Activated T-cell treated with anti-CD3 and anti-CD28 coated beads for 24 hours (primary cell): ENCODE measurements at places on chromosomes 2 and 18.

DNA sequence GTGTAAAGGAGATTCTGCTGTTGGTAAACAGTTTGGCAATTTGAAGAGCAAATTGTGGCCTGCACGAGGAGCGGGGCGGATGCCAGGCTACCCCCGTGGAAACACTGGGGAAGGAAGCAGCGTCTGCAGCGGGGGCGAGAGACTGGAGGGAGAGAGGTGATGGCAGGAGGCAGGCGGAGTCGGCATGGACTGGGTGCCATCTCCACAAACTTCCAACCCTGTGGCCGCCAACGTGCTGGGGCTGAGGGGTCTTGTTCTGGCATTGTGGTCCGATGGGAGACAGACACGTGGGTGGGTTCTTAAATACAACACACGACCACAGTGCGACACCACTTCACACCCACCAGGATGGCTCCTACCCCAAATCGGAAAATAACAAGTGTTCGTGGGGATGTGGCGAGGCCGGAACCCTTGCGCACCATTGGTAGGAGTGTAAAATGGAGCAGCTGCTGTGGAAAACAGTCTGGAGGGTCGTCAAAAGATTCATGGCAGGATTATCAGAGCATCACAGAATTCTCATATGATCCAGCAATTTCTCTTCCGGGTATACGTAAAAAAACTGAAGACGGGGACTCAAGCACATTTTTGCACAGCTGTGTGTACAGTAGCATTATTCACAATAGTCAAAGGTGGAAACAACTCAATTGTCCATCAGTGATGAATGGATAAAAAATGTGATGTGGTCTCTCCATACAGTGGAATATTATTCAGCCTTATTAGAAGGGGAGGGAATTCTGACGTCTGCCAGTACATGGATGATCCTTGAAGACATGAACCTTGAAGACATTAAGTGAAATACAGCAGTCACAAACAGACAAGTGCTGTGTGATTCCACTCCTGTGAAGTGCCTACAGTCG is 82.4 kb upstream of the HPCAL1 start:
- DNase-seq = no peak

DNA sequence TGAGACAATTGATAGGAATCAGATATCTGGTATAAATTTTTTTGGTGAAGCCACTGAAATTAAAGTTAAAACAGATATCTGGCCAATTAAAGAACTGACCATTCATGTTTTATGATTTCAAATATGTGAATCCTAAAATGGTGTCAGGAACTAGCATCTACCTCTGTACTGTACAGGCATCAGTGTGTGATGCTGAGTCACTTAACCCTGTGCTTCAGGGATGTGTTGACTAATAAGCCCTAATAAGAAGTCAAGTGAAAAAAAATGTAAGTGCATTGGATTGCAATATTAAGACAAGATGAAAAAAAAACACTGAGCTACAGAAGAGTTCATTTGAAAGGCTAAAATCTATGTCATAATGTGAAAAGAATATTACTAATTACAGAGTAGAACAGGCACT is 9.1 kb upstream of the UNC80 start:
- DNase-seq = no peak

DNA sequence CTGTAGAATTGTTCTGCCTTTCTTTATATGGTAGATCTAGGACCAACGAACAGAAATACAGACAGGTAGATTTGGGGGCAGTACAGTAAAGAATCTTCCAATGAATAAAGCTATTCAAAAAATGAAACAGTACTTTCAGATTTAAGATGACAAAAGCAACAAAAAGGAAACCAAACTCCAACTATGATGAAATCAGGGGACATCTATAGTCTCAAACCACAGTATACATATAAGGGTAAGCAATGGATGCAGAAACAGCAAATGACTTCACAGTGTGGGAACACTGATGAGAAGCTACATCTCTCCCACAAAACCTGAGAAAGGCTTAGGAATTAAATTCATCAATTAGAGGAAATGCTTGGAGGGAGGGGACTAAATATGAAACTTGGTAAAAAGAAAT is 202.5 kb downstream of the CTNNA2 start:
- no peak for DNase-seq

DNA sequence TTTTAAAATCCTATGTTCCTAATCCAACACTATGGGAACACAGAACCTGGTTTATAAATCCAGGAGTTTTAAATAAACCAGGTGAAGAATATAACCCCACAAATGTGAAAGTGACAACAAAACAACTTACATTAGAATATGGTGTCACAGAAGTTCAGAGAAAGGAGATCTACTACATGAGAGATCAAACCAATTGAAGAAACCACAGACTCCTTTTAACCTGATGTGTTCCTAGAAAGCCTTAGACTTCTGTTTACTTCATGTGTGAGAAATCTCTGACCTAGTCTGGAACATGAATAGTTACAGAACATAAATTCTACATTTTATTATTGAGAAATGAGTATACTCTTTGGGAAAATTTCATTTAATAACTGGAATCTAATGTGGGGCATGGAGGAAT is 165.3 kb downstream of the FTCDNL1 start:
- no peak for DNase-seq

GRCh38 chr2:198374375-198375082 is 570.1 kb downstream of the PLCL1 start:
- DNase-seq = peak; percentile 18

DNA sequence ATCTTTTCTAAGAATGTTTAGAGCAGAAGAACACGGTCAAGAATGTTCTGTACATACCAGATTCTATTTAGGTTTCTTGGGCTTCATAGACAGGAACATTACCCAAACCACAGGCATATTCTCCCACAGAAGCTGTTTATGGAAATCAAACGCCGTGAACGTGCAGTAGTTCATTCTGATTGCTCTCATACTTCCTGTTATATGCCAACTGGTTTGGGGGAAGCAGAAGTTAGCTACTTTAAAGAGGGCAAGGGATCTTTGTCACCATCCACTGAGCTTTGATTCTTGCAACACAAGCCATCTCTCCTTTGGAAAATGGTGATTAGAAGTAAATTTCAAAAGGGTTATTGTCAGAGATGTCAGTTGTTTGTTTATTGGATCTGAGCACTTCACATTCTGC is 182.2 kb upstream of the NRP2 start:
- no peak for DNase-seq

DNA sequence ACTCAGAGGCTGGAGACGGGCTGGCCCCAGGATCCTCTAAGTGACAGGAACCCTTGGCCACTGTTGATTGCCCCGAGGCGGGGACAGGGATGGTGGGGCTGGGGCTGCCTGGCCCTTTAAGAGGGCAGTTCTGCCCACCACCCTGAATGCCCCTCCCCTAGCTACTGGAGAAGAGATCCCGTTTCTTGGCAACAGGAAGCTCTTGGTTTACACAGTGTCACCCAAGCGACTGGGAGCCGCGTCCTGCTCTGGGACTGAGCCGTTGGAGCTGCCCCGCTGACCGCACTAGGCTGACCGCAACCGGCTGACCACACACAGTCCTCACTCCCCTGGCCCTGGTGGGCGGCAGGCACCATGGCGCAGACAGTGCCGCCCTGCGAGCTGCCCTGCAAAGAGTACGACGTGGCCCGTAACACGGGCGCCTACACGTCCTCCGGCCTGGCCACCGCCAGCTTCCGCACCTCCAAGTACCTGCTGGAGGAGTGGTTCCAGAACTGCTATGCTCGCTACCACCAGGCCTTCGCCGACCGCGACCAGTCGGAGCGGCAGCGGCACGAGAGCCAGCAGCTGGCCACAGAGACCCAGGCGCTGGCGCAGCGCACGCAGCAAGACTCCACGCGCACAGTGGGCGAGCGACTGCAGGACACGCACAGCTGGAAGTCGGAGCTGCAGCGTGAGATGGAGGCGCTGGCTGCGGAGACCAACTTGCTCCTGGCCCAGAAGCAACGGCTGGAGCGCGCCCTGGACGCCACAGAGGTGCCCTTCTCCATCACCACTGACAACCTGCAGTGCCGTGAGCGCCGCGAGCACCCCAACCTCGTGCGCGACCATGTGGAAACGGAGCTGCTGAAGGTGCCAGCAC is at the start of gene TEKT4:
Gene TEKT4 (plus strand): TSS at position 205 of the 862 bp plus-strand sequence. CDS start 150 bp downstream, at position 355.
- DNase-seq = no peak

DNA sequence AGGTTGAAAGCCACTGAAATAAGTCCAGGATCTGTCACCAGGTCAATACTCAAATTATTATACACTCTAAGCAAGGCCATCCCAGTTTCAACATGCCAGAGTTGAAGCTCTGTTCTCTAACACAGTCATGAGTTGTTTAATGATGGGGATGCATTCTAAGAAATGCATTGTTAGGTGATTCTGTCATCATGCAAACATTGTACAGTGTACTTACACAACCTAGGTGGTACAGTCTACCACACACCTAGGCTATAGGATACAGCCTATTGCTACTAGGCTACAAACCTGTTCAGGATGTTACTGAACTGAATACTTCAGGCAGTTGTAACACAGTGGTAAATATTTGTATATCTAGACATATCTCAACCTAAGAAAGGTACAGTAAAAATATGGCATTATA is 162.2 kb downstream of the BAZ2B start:
- no peak for DNase-seq

GRCh38 chr2:147913701-147914480 is 69.1 kb downstream of the ACVR2A start:
- no peak for DNase-seq

- no peak for DNase-seq
Measured at GRCh38 chr2:40197121-40197520, 254.8 kb downstream of the SLC8A1 start.

DNA sequence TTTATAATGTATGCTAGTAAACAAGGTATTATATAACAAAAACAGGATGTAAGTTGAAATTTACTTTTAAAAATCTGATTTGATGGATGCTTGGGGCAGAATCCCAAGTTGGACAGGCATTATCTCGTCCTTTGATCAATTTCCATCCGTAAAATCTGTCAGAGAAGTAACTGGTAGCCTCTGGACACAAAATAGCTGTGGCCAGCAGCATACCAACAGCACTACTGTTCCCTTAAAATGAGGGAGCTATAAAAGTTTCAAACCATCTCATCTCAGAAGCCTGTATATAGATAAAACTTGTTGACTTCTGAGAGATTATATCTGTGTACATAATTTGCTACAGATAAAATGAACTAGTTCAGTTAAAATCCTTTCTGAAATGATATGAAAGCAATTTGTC is 14.7 kb upstream of the METAP1D start:
- no peak for DNase-seq

DNA sequence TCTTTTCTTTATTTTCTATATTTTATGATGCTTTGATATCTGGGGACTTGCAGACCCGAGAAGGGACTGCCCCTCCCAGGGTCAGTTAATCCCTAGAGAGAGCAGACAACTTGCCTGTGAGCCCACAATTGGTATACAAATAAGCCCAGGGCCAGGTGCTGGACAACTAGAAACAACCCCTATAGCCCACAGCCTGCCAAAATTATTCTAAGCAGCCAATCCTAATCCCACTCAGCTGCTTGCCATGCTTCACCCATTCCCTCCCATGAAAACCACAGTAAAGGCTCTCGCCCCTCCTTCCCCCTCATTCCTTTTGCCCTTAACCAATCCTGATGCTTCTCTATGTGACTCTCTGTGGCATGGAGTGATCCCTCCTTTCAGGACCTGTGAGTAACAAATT is 380.7 kb downstream of the RBM43 start:
- no peak for DNase-seq

- no peak for DNase-seq
Measured at GRCh38 chr2:120820953-120821279, 85.2 kb downstream of the GLI2 start.

DNA sequence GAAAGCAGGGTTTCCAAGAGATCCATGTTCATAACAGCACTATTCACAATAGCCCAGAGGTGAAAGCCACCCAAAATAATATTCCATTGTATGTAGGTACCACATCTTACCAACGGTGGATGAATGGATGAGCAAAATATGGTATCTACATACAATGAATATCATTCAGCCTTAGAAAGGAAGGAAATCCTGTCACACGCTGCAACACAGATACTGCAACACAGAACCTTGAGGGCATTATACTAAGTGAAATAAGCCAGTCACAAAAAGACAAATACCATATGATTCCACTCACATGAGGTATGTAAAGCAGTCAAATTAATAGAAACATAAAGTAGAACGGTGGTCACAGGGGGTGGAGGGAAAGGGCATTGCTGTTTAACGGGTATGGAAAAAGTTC is 155.7 kb downstream of the DTNB start:
- DNase-seq = no peak

GRCh38 chr2:130836501-130837174 is at the start of gene ARHGEF4:
TSS of gene ARHGEF4 (plus strand) at chr2:130836914. CDS start at chr2:130836954, 40 bp downstream.
- no peak for DNase-seq

DNA sequence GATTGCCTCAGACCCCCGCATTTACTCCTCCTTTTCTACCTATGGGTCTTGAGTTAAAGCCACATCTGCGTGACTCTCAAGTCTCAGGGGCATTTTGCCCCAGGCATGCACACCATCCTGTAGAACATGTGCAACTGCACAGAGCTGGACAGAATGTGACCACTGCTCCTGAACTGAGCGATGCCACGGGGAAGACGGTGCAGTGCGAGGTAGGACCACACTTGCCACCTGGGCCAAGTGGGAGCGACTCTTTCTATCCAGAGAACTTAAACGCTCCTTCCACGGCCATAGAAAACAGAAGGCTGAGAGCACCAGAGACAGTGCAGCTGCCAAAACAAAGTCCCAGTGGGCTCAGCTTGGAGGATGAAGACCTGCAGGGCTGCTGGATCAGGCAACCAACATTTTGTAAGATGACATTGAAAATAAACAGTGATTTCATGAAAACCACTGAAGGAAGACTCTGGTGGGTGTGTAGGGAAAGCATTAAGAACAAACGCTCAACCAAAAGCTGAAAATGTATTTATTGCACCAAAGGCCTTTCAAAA is 149.0 kb upstream of the HDAC4 start:
- no peak for DNase-seq

- peak; percentile 22 for DNase-seq
Measured at GRCh38 chr2:25228848-25229278, 60.5 kb upstream of the POMC start.

- DNase-seq = no peak
Measured at GRCh38 chr18:73563345-73563744, 584.3 kb downstream of the FBXO15 start.

DNA sequence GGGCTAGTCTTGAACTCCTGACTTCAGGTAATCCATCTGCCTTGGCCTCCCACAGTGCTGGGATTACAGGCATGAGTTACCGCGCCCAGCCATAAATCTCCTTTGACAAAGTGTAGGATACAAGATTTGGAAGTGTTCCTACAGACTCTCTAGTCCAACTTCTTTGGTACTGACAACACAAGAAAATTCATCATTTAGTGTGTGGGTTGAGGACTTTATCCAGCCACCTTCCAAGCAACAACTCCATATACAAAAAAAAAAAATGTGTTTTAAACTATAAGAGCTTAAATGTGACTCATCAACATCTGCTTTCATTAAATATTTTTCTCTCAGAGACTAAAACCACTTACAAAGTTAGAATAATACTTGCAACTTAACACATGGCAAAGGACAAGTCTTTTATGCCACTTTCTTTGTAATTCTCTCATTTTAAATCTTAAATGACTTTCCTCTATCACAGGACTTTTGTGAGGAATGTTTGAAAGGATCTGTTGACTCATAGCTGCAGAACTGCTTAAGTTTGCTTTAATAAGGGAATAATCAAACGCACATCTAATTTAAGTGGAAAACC is 46.2 kb upstream of the ITGAV start:
- no peak for DNase-seq

- DNase-seq = no peak
Measured at GRCh38 chr2:54646170-54646927, 77.1 kb upstream of the EML6 start.
